Pancreas (tissue), 10 donors: ENCODE measurements at places on chromosomes 6 and 20. TPM values are rescaled to one million over a fixed set of nuclear protein-coding genes. Genes with fewer than 3 reads are reported as not detected.

DNA sequence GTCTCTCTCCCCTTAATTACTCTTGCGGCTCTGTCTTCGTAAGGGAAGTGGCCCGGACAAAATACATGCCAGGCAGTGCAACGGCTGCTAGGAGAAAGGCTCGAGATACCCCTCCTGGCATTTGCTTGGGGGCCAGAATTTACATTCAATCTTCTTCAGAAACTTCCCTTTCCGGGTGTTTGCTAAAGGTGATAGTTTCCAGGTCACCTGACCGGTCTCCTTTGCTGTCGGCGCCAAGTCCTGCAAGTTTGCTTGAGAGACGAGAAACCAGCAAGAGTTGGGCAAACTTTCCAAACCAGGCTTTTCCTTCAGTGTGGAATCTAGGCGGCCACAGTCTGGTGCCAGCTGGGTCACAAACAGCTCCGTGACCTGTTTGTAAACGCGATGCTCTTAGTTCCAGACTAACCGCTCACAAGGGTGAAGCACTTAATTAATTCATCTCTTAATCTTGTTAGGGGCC lies 563 bp upstream of the SRSF3 start:
- peak; percentile 75 for DNase-seq
- H3K27me3 ChIP-seq: no peaks in the 10 kb centered on the region
- H3K36me3 ChIP-seq: peaks cover 11% of the 10 kb centered on the region
- H3K4me3 ChIP-seq: peak overlapping the region; percentile 15
- peaks cover 16% of the 10 kb centered on the region for H3K4me1 ChIP-seq

- H3K4me3 ChIP-seq: no peak overlapping the region
- DNase-seq: no peak
- H3K36me3 ChIP-seq: no peaks in the 10 kb centered on the region
- no peaks in the 10 kb centered on the region for H3K4me1 ChIP-seq
- no peaks in the 10 kb centered on the region for H3K27me3 ChIP-seq
Measured at GRCh38 chr6:151147118-151147832, 92.5 kb upstream of the AKAP12 start.

DNA sequence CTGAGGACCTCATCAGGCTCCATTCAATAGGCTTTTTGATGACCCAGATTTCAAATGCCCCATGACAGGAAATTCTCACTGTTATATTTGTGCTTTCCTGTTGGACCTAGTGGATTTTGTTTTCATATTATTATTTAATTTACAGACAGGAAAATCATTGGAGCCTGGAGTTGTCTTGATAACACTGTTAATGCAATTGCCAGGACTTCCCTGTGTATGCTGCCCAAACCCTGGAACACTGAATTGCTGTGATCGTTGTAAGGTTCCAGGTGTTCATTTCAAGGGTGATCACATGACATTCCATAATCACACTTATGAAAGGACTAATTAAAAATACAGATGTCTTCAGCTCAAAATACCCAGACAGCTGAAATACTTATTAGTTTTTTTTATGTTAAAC lies 783.2 kb downstream of the DHX35 start:
- DNase-seq: no peak
- H3K36me3 ChIP-seq: no peaks in the 10 kb centered on the region
- H3K4me3 ChIP-seq: no peak overlapping the region
- H3K27me3 ChIP-seq: peaks cover 3% of the 10 kb centered on the region
- no peak overlapping the region for H3K27ac ChIP-seq
- H3K4me1 ChIP-seq: no peaks in the 10 kb centered on the region

DNA sequence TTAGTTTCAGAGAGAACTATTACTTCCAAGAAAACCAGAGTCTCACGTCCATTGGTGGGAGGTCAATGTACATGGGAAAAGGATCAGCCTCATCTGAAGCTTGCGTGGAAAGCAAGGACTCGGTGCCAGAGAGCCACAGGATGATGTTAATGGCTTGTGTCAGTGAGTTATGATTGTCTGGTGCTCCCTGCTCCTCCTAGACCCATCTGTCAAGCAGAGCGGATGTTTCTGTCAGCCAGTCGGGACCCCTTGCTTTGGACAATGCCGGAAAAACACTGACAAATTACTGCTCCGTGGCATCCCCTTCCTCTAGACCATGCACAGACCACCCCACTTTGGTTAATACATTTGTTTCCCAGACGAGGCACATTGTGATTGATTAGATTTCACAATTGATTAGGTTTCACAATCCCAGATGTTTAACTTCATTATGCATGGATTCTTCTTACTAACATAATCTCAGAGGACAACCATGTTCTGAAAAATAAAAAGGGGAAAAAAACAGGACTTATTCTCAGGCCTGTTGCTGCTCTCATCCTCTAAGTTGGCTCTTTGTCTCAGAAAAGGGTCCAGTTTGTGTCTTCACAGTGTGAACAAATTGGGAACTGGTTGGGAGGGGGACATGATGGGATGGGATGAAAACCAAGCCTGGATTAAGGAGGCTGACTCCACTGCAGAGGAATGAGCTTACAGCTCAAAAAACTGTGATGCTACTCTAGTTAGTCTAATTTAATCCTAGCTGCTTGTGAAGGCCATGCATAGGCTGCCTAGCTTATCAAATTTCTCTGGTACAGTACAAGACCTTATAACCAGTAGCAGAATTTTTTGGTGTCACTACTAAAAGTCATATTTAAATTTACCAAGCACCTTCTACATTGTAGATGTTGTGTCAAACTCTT lies 51.9 kb downstream of the UNC5CL start:
- H3K27ac ChIP-seq: no peak overlapping the region
- no peak overlapping the region for H3K4me3 ChIP-seq
- DNase-seq: no peak
- no peaks in the 10 kb centered on the region for H3K36me3 ChIP-seq
- H3K4me1 ChIP-seq: no peaks in the 10 kb centered on the region

DNA sequence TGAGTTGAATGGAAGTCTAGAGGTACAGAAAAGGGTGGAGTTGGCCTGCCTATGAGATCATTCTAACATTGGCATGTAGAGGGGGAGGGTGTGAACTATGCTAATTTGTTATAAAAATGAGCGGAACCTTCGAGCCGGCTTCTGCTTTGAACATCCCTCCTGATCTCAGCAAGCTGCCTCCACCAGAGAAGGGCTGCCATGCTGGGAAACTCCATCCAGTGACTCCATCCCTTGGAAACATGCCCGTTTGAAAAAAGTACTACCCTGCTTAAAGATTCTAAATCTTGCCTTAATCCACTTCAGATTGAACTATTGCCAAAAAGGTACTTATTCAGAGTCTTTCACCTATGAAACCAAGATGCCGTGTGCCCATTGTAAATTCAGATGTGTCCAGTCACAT lies 43.6 kb upstream of the TMEM170B start:
- no peak overlapping the region for H3K4me3 ChIP-seq
- no peaks in the 10 kb centered on the region for H3K36me3 ChIP-seq
- H3K27me3 ChIP-seq: no peaks in the 10 kb centered on the region
- H3K4me1 ChIP-seq: no peaks in the 10 kb centered on the region
- DNase-seq: no peak

- peaks cover 24% of the 10 kb centered on the region for H3K4me1 ChIP-seq
- H3K27me3 ChIP-seq: no peaks in the 10 kb centered on the region
- H3K27ac ChIP-seq: peak overlapping the region; percentile 63
Measured at GRCh38 chr20:37986873-37987601, 46.2 kb downstream of the TTI1 start.

DNA sequence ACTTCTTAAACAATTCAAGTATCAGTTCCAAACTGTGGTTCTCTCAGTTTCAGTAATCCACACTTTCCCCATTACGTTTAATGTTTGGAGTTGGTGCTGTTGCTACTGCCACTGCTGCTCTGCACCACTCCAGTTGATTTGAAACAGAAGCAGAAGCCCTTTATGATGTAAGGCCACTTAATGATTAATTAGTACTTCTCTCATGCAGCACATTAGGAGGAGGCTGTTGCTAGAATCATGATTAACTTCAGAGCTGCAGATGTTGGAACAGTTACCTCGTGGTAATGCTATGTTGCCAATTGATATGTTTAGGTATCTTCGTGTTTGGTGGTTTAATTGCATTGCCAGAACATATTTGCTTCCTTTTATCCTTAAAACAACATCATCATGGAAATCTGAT lies 986.2 kb upstream of the CITED2 start:
- no peaks in the 10 kb centered on the region for H3K36me3 ChIP-seq
- no peaks in the 10 kb centered on the region for H3K4me1 ChIP-seq
- H3K4me3 ChIP-seq: no peak overlapping the region
- no peak overlapping the region for H3K27ac ChIP-seq
- H3K27me3 ChIP-seq: no peaks in the 10 kb centered on the region

DNA sequence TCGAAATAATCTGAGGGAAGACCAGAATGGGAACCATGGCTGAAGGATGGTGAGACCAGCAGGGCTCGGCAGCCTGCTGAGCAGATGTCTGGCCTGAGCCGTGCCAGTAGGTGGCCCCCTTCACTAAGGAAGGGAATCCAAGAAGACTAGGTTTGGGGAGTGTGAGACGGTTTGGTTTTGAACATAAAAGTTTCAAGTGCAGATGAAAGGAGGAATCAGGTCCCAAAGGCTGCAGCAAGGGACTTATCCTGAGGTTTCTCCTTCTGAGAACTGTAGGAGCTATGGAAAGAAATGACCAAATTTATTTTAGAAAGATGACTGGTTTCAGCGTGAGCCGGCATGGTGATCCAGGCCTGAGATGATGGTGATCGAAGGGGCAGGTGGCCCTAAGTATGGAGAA lies 4.6 kb upstream of the OSER1 start:
- peaks cover 13% of the 10 kb centered on the region for H3K4me1 ChIP-seq
- no peak overlapping the region for H3K4me3 ChIP-seq
- H3K27ac ChIP-seq: no peak overlapping the region
- no peaks in the 10 kb centered on the region for H3K36me3 ChIP-seq

GRCh38 chr6:16760516-16761470 lies at the start of gene ATXN1:
Gene ATXN1, minus strand, starts transcription at chr6:16761460.
- H3K4me1 ChIP-seq: no peaks in the 10 kb centered on the region
- no peaks in the 10 kb centered on the region for H3K27me3 ChIP-seq
- peak; percentile 75 for DNase-seq

Gene GPX5
- polyA plus RNA-seq: not detected

Gene HLA-DMB
- 2.7 TPM for polyA plus RNA-seq

Gene SLC16A10
- 5.1 TPM for polyA plus RNA-seq

Gene LHFPL5
- 2.0 TPM for polyA plus RNA-seq

Gene SIRPB2
- polyA plus RNA-seq: 0.21 TPM

Gene TRAPPC3L
- polyA plus RNA-seq: 0.12 TPM

Gene MYLK4
- 1.0 TPM for polyA plus RNA-seq

Gene SLC44A4
- polyA plus RNA-seq: 9.0 TPM

Gene SLC35D3
- 0.91 TPM for polyA plus RNA-seq
